ENCODE measurements at places on chromosomes 2 and 18. TPM values are rescaled to one million over a fixed set of nuclear protein-coding genes. Genes with fewer than 3 reads are reported as not detected.
A peak's percentile ranks its signal among the peaks of the same experiment; 100 is the strongest.

DNA sequence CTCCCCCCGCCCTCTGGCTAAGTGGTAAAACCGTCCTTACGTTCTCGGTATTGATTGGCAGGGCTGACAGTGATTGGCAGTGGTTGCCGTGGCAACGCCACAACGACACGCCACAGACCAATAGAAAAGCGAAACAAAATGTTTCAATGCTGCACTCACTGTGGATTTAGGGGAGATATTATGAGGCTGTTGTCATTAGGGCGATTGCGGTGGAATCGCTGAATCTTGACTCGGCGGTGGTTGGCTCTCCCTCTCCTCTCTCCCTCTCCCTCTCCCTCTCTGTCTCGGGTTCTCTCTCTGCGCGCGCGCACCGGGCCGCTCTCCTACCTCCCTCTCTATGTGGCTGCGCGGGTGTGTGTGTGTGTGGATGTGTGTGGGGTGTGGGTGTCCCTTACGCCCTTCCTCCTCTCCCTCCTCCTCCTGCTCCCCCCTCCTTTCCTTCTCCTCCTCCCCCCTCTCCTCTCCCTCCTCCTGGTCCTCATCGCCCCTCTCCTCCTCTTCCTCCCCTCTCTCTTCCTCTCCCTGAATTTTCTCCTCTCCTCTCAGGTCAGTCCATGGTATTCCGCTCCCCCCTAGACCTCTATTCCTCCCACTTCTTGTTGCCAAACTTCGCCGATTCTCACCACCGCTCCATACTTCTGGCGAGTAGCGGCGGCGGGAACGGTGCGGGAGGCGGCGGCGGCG, at the start of gene SIX3:
TSS of gene SIX3 (plus strand) at position 152 of the 684 bp plus-strand sequence. CDS start at position 555, 403 bp downstream.
- H3K4me3 ChIP-seq: peak within 1 kb of the TSS; percentile 72
- DNase-seq: no peak
- H3K27ac ChIP-seq: no peak within 1 kb of the TSS
- H3K4me1 ChIP-seq: peaks cover 7% of the 10 kb centered on the region

The PRKCE gene
- total RNA-seq: 10.5 TPM

GRCh38 chr2:27042159-27042661, 9.3 kb upstream of the AGBL5 start:
- DNase-seq: no peak
- H3K27ac ChIP-seq: peak overlapping the region; percentile 36

The C2orf66 gene
- total RNA-seq: 0.09 TPM

DNA sequence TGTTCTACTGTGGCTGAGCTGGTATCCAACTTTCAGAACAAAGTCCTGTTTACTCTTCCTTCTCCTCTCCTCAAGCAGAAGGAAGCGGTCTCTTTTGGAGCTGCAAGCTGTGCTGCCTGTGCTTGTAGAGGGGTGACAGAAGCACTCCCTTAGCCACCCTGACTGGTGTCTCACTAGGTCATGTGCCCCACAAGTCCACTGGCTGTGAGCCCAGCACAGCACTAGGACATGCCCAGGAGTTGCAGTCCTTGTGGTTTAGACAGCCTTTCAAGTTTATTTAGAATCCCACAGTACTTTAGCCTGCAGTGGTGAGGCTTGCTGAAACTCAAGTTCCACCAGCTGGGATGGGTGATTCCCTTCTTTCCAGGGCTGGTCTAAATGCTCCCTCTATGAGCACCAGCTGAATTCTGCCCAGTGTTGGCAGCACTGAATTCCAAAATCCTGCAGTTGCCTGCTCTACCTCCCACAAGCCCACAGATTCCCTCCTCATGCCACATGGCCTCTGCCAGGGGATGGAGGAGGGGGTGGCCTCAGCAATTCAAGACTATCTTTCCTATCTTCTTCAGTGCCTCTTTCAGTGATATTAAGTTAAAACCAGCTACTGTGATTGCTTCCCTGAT, 61.2 kb downstream of the CCDC85A start:
- no peak overlapping the region for H3K4me3 ChIP-seq
- peaks cover 50% of the 10 kb centered on the region for H3K36me3 ChIP-seq
- H3K27me3 ChIP-seq: no peaks in the 10 kb centered on the region
- H3K27ac ChIP-seq: peak overlapping the region; percentile 60
- peaks cover 87% of the 10 kb centered on the region for H3K4me1 ChIP-seq

The BCS1L gene
- total RNA-seq: 43.7 TPM

GRCh38 chr2:148754864-148755263, 110.3 kb downstream of the EPC2 start:
- H3K27ac ChIP-seq: no peak overlapping the region
- H3K27me3 ChIP-seq: no peaks in the 10 kb centered on the region
- peaks cover 7% of the 10 kb centered on the region for H3K36me3 ChIP-seq
- DNase-seq: no peak
- no peak overlapping the region for H3K4me3 ChIP-seq

GRCh38 chr2:193778293-193778692, 1583.6 kb upstream of the TMEFF2 start:
- no peaks in the 10 kb centered on the region for H3K27me3 ChIP-seq
- no peak for DNase-seq
- no peak overlapping the region for H3K27ac ChIP-seq
- no peaks in the 10 kb centered on the region for H3K36me3 ChIP-seq
- no peak overlapping the region for H3K4me3 ChIP-seq
- H3K4me1 ChIP-seq: no peaks in the 10 kb centered on the region

The ANKRD30B gene
- 0.10 TPM for total RNA-seq

DNA sequence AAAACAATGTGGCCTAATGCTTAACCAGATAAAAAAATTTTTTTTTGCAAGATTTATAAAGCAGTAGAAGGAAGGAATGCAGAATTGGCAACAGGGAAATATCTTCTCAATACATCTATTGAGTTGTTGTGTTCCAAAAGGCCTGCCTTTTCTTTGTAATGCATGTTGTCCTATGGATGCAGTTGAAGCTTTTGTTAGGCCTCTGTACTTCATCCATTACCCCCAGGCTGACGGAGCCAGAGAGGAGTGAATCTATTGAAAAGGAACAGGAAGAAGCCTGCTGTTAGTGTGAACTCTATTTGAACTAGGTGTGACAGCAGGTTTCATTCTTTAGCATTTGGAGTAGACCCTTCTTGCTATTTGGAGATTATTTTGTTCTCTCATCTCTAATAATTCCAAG, 56.5 kb downstream of the MTX2 start:
- H3K27me3 ChIP-seq: no peaks in the 10 kb centered on the region
- H3K36me3 ChIP-seq: no peaks in the 10 kb centered on the region
- DNase-seq: no peak
- H3K4me1 ChIP-seq: no peaks in the 10 kb centered on the region

The RTP5 gene
- not detected for total RNA-seq

GRCh38 chr18:39589496-39589895, 2023.9 kb upstream of the CELF4 start:
- H3K27ac ChIP-seq: no peak overlapping the region
- H3K36me3 ChIP-seq: no peaks in the 10 kb centered on the region
- H3K4me3 ChIP-seq: no peak overlapping the region
- no peaks in the 10 kb centered on the region for H3K4me1 ChIP-seq
- H3K27me3 ChIP-seq: no peaks in the 10 kb centered on the region

DNA sequence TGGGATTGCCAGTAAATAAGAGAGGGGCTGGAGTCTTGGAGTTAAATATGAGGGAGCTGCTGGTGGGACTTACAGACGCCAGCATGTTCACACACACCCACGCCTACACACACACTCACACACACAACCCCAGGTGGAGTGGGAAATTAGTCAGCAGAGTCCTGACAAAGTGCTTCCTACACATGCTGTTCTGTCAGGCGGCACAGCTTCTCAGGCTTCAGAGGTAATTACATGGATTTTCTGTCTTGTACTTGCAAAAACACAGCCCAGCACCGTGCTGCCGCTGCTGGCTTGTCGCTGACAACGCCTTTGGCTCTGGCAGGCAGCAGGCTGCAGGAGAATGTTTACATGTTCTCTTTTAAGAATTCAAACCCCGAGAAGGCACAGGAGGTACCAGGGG, 1186.3 kb upstream of the CELF4 start:
- H3K36me3 ChIP-seq: no peaks in the 10 kb centered on the region
- no peak overlapping the region for H3K27ac ChIP-seq
- H3K27me3 ChIP-seq: peaks cover 2% of the 10 kb centered on the region
- H3K4me3 ChIP-seq: no peak overlapping the region
- no peaks in the 10 kb centered on the region for H3K4me1 ChIP-seq
- no peak for DNase-seq

- H3K4me3 ChIP-seq: no peak overlapping the region
- H3K27me3 ChIP-seq: no peaks in the 10 kb centered on the region
- no peak for DNase-seq
- no peak overlapping the region for H3K27ac ChIP-seq
- no peaks in the 10 kb centered on the region for H3K36me3 ChIP-seq
- H3K4me1 ChIP-seq: no peaks in the 10 kb centered on the region
These were observed 145.4 kb downstream of the KLHL29 start for GRCh38 chr2:23530206-23530908.

The ESPNL gene
- total RNA-seq: 1.1 TPM

The TXNL1 gene
- 81.9 TPM for total RNA-seq

The SPC25 gene
- 16.3 TPM for total RNA-seq

- H3K36me3 ChIP-seq: no peaks in the 10 kb centered on the region
- peaks cover 2% of the 10 kb centered on the region for H3K27me3 ChIP-seq
- H3K4me1 ChIP-seq: peaks cover 8% of the 10 kb centered on the region
- H3K27ac ChIP-seq: no peak overlapping the region
- no peak for DNase-seq
These were observed 7.3 kb upstream of the PTPRM start for GRCh38 chr18:7559709-7560319.
